NCI-H774 (cell line): ENCODE measurements at places on chromosomes 7 and 10.

DNA sequence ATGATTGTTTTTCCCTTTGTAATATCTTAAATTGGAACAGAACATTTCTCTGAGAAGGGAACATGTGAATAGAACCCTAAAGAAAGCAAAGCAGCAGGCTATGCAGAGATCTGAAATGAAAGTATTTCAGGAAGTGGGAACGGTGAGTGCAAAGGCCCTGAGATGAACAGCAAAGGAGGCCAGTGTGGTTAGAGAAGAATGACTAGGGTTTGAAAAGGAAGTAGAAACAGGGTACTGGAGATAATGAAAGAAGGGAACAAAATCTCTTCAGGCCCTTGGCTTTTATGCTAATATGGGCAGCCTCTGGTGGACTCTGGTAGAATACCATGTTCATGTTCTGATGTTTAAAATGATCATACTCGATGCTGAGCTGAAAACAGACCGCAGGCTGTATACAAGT is 22.2 kb downstream of the ARHGAP21 start:
- DNase-seq = no peak

DNA sequence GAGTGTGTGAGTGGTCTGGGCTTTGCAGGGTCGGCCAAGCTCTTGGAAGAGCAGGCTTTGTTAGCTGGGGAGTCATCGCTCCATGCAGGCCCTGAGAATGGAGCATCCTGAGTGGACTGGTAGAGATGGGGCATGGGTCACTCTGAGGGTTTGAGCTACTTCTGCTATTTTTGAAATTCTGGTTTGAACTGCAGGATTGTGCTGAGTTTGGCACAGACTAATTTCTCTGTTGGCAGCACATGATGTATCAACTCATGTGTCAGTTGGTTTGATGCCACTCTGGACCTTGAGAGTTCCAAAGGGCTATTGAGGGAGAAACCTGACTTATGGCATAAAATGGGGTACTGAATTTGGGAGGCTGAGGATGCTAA is 56.3 kb downstream of the LRMDA start:
- DNase-seq = no peak

- no peak for DNase-seq
Observed at GRCh38 chr10:28090506-28090905, 91.6 kb upstream of the ODAD2 start.

DNA sequence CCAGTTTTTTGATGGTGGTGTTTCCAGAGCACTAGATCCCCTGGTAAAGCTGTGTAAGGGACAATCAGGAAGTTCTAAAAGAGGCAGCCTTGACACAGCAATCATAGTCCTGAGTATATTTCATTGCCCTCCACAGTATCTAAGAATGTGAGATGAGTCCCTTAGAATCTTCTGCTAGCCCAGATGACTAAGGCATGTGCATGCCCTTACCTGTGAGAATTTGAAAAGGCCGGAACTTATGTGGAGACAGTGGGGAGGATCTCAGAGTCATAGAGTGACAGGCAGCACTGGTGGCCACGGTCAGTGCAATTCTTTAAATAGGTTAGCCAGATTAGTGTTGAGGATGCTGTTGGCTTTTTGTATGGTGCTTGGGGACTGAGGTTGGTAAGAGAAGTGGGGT is 361.4 kb upstream of the VSTM2A start:
- DNase-seq = no peak

DNA sequence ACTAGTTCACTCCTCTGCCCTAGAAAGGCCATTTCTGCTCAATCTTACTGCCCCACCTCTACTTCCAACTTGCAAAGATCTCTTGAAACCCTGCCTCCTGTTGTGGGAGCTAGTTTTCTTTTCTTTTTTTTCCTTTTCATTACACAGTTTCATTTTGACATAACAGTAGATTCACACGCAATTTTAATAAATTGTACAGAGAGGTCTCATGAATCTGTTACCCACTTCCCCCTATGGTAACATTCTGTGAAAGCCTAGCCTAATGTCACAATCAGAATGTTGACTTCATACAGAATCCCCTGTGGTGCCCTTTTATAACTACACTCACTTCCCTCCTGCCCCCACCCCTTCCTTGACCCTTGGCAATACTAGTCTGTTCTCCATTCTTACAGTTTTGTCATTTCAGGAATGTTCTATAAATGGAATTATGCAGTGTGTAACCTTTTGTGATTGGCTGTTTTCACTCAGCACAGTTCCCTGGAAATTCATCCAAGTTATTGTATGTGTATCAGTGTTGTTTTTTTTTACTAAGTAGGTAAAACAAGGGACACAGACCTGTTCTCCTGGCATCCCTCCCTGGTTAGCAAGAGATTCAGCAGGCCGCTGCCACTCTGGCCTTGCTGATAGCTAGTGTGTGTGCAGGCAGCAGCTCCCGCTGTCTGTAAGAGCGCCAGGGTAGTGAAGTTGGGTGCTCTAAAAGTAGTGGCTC is 21.5 kb downstream of the CHST3 start:
- no peak for DNase-seq

- no peak for DNase-seq
Observed at GRCh38 chr10:83691791-83692596, 447.3 kb upstream of the GHITM start.
